ENCODE measurements at places on chromosomes 12 and 14.
A peak's percentile ranks its signal among the peaks of the same experiment; 100 is the strongest.

DNA sequence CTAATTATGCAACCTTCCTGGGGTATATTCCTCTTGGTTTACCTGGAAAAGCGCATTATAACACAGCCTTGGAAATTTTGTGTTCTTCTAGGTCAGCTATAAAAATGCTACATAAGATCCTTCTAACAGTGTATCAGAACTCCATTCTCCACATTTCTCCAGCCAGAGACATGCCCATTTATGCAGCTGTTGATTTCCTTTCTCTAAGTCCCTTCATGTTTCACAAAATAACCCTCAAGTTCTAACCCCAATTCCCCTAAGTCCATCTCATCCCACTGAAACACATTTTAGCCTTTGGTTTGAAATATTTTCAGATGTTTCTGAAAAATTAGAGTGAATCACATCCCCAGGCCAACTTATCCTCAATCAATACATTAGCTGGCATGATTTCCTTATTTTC lies 20.9 kb upstream of the HDAC7 start:
- no peak for DNase-seq

DNA sequence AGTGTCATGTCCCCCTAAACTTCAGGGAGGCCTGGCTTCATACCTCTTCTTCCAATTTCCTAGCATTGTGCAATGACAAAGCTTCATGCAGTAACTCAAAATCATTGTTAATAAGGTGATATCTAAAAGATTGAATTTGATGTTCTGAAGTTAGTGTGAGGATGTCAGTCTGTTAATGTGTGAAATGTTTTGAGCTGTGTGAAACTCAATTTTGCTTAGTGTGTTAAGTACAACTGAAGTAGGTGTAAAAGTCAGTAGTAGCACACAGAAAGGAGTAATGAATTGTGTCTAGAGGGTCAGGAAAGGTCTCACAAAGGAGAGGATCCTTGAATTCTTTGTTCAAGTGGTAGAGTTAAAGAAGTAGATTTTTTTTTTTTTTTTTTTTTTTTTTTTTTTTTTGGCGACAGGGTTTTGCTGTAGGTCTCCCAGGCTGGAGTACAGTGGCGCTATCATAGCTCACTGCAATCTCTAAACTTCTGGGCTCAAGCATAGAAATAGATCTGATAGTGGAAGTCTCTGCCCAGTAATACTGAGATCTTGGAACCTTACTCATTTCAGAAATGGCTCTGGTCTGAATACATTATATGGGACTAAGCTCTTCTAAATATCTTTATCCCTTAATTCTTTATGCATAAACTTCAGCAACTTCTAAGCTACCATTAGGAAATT lies 63.9 kb downstream of the FUT8 start:
- no peak for DNase-seq

DNA sequence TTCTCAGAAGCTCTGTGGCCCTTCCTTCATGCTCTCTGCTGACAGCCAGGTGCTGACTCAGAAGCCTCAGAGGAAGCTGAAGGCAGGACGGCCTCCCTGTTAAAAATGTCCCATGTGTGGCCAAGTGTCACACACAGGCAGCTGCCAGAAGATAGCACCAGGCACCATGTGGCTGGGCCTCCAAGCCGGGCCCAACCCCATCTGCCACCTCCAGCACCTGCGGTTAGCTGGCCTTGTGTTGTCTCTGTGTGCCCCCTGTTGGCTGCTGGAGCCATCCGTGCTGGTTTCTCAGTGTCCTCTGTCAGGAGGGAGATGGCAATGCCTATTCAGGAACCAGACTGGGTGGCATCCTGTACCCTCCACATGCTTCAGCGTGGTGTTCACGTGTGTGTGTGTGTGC lies 63.2 kb downstream of the TSPAN11 start:
- peak; percentile 63 for DNase-seq

GRCh38 chr12:29983851-29984250 lies 200.1 kb upstream of the TMTC1 start:
- DNase-seq: no peak

GRCh38 chr14:63134801-63135200 lies 69.4 kb upstream of the RHOJ start:
- DNase-seq: peak; percentile 17

DNA sequence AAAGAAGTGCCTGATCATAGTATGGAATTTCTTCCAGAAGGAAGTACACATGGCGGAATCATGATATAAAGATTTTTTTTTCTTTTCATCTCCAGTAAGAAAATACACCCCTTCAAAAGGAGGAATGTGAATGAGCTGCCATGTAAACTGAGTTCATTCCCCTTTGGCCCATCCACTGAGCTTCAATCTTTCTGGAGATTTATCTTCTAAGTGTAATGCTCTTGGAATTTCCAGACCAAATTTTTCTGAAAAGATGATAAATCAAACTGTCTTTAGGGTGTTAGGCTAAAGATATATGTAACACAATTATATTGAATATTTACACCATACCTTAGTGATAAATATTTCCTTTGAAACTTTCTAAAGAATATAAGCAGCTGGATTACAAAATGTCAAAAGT lies 5.2 kb downstream of the DCN start:
- DNase-seq: no peak

DNA sequence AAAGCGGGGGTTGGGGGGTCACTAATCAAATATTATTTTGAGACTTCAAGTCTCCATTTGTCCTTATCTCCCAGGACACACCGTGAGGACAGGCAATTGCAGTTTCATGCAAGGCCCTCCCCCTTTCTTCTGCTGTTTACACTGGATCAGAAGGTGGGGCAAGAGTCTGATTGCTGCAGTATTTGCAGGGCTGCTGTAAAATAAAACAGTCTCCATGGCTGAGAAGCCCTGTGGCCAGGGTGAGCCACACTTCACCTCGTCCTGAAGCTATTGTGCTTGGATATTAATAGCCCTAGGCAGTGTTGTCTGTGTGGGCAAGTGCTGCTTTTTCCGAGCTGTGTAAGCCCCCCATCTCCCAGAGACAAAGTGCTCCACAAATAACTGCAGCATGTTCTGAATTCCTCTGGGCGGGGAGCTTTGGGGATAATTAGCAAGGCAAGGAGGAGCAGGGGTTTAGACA lies 187.4 kb upstream of the NTF3 start:
- DNase-seq: no peak

DNA sequence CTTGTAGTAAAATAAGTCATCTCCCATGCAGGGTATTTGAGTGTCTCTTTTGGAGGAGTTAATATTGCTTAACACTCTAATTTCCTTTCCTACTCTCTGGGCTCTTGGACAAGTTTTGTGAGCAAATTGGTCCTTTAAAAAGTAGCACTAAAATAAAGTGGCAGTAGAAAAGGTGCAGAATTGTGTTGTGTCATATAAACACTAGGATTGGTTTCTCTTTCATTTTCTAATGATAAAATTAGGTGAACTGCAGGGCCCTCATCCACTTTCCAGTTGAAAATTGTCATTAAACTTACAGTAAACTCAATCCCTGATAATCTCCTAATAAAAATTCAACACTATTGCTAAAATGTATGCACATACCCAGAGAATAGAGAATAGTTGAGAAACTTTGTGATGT lies 42.6 kb upstream of the REP15 start:
- DNase-seq: no peak

GRCh38 chr12:3670083-3670620 lies 82.8 kb downstream of the CRACR2A start:
- DNase-seq: no peak

DNA sequence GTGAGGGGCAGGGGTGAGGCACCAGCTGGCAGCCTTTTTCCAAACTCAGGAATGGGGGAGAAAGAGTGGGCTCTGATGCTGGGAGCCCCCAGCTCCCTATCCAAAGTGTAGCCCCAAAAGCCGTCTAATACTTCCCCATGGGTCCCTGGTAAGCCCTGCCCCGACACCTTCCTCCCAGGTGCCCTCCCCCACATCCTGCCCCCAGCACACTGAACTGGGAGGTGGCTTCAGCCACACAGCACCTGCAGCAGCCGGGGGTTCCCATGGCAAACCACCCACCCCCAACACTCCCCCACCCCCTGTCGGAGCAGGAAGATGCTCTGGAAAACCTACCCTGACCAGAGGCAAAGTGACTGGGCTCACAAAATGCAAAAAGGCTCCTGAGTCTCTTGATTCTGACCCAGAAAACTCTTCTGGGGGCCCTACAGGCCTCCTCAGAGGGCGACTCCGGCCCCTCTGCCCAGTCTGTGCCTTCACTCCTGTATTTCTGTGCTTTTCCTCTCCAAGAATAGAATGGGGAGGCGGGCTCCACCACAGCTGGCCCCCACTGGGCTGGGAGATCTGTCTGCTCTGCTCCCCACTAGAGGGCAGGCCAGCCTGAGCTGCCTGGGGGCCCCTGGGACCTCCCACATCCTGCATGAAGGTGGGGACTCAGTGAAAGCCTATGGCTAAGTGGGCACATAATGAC lies 81.6 kb downstream of the ITPK1 start:
- DNase-seq: no peak

GRCh38 chr14:67610491-67610890 lies 9.2 kb upstream of the ARG2 start:
- no peak for DNase-seq

- no peak for DNase-seq
Measured at GRCh38 chr14:77265561-77266335, 5.3 kb downstream of the NGB start.

DNA sequence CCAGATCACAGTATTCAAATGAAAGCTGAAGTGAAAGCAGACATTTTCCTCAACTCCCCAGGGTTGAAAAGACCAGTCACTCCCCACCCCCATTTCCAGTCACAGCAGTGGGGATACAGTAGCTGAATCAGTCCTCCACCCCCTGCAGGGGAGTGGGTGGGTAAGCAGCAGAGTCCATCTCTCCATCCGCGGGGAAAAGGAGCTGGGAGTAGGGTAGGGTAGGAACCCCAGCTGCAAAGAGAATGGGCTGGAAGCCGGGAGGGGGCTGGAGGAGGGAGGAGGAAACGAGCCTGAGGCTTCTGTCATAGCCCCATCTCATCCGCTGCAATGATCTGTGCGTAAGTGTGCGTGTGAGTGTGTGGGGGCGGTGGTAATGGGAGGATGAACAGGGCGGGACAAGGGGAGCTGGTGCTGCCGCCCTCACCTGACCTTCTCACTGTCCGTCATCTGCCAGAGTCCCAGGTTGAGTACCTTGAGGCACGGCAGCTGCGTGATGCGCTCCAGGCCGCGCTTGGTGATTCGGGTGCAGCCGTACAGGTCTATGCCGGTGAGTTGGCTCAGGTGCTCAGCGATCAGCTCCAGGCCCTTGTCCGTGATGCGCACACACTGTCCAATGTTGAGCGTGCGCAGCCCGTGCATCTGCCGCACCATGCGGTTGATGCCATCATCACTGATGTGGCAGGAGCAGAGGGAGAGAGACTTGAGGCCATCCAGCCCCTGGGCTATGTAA lies 1.8 kb downstream of the FBXL14 start:
- DNase-seq: no peak

GRCh38 chr12:62519043-62519442 lies 52.4 kb downstream of the MON2 start:
- DNase-seq: peak; percentile 44

DNA sequence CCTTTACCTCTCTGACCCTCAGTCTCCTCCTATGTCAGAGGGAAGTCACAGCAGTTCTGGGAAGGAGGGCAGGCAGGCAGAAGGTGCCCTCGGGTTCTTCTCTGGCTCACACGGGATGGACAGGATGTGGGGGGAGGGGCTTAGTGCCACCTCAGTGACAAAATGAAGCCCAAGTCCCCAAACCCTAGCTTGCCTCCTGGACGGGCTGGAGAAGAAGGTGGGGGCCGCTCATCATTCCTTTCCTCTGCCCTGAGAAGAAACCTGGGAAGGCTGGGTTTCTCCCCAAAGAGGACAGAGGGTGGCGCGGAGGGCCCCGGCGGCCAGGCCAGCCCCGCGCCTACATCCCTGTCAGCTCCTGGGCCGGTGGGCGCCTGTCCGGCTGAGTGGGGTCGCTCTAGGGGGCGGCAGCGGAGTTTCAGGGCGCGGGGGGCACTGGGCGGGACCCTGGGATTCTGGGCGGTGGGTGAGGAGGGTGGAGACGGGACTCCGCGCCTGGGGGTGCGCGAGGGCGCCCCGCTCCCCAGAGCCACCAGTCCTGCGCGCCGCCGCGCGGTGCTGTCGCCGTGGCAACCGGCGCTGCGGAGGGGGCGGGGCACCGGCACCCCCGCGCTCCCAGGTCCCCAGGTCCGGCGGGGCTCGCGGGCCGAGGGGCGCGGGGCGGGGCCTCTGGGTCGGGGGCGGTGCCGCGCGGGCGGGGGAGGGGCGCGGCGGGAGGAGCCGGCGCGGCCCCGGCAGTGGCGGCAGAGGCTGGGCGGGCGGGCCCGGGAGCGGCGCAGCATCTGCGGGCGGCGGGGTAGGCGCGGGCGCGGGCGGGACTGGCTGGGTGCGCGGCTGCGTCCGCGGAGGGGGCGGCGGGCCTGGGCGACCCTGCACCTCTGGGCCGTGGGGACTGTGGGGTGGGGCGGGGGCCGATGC lies at the start of gene TMEM121:
Gene TMEM121 (plus strand): TSS at position 723 of the 915 bp plus-strand sequence. CDS start 2,252 bp downstream, outside the sequence.
- no peak for DNase-seq

DNA sequence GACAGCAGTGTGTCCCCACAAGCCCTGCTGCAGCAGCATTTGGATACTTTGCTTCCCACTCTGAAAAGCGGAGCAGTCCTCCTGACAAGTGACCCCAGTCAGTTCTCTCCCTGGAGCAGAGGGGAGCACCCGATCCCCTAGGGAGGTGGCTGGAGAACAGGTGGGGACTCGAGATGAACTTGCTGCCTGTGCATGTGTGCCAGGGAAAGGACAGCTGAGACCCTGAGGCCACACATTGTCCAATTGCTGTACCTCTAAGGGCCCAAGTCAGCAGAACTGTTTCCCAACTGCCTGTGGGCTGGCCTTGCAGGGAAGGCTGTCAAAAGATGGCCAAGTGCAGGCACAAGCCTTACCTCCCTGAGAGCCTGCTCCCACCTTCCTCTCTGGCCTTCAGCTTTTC lies 55.1 kb downstream of the IFT43 start:
- DNase-seq: no peak

- DNase-seq: no peak
Measured at GRCh38 chr12:108307006-108307405, 32.1 kb downstream of the CMKLR1 start.

DNA sequence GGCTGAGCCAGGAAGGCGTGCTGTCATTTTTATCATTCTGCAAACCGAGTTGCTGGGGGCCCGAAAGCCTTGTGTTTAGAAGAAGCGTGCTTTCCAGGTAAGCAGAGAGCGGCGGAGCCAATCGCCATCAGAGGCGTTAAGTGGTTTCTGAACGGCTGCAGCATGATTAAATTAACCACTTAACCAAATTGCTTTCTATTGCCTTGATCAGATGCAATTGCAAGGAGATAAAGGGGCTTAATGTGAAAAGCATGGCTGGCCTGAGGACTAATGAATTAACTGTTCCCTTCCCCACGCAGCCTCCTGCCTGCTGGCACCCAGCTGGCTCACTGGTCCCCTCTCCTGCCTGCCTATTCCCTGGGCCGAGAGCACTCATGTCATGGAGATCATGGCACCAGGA lies 36.6 kb upstream of the CHGA start:
- DNase-seq: peak; percentile 51

- no peak for DNase-seq
Measured at GRCh38 chr12:106303202-106303820, 778 bp downstream of the TCP11L2 start.

GRCh38 chr14:68085742-68086141 lies 266.2 kb downstream of the RAD51B start:
- DNase-seq: no peak
